ENCODE measurements at places on chromosomes 3 and 15.

GRCh38 chr3:100720426-100720825 is 11.1 kb downstream of the TFG start:
- no peak for DNase-seq

- no peak for DNase-seq
Observed at GRCh38 chr15:55494931-55495330, 13.1 kb downstream of the DNAAF4 start.

DNA sequence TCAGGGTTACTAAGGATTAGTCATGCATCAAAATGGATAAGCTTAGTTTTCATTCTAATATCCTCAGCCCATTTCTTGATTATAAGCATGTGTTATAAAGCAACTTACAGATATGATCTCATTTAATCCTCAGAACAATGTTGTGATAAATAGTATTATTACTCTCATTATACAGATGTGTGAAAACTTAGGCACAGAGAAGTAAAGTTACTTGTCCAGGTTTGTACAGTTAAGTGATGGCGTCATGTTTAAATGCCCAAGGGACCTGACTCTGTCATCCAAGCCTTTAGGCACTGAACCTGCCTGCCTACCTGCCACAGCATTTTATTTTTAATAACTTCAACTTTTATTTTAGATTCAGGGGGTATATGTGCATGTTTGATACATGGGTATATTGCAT is 472.9 kb upstream of the SEMA6D start:
- no peak for DNase-seq

DNA sequence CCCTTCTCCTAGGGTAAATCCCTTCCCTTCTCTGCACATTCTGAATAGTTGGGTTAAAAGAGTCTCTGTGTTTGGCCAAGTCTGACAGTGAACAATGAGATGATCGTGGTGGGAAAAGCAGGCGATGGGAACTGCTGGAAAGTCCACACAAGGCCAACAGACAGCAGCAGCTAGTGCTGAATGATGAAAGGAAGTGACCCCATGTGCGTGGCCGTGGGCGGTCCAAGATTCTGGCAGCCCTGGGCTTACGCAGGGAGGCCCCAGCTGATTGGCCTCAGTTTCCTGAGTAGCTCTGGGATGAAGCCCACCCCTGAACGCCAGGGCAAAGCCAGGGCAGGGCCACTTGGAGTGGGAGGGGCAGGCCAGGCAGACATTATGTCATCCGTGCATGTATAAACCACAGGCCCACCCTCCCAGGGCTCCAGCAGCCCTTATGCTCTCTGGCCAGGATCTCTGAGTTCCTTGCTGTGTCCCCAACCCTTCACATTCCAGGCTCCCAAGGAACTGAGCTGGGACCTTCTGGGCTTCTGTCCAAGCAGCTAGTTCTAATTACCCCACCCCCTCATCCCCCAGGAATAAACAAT is 57.8 kb downstream of the CDC25A start:
- peak; percentile 75 for DNase-seq

DNA sequence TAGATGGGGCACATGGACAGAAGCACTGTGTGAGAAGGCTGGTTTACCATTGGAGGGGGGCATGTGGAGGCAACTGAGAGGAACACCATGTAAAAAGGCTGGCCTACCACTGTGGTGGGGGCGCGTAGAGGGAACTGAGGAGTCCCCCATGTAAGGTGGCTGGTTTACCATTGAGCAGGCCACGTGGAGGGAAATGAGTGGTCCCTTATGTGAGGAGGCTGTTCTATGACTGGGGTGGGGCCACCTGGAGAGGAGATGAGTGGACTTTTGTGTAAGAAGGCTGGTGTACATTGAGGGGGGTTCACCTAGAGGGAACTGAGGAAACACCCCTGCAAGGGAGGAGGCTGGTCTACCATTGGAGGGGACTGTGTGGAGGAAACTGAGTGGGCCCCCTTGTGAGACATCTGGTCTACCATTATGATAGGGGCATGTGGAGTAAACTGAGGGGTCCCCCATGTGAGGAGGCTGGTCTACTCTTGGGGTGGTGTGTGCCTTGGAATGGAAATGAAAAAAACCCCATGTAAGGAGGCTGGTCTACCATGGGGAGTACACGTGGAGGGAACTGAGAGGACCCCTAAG is 156.9 kb downstream of the FBLN2 start:
- no peak for DNase-seq

DNA sequence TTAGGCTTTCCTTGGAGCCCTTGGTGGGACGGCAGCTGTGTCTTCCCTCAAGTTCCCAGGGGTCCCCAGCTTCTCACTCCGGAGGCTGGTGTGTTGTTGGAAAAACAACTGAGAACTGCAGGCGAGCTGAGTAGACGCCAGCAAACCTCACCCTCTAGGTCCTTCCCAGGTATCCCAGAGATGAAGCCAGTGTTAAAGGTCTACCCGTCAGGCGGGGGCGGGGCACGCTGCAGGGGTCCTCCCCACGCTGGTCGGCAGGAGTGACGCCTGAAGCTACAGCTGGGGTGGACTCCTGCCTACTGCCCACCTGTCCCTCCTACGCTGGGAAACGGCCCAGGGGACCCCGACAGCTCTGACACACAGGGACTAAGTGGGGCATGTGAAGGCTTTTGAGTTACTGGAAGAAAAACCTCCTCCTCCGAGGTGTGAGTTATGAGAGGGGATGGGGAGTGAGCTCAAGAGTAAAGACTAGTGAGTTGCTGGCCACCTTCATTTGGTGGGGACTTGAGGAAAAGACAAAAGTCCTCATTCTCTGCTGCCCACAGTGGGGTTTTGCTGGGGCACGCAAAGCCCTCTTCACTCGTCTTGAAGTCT is 32.2 kb upstream of the SNRPA1 start:
- no peak for DNase-seq

DNA sequence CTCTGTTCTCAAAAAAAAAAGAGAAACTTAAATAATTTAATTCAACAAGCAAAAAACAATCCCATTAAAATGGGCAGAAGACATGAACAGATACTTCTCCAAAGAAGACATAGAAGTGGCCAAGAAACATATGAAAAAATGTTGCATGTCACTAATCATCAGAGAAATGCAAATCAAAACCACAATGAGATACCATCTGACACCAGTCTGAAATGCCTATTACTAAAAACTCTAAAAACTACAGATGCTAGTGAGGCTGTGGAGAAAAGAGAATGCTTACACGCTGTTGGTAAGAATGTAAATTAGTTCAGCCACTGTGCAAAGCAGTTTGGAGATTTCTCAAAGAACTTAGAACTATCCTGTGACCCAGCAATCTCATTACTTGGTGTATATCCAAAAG is 382.9 kb downstream of the OTOL1 start:
- no peak for DNase-seq

- DNase-seq: no peak
Observed at GRCh38 chr3:160616311-160616710, 50.9 kb upstream of the KPNA4 start.

- DNase-seq: no peak
Observed at GRCh38 chr3:28218917-28219198, 22.6 kb upstream of the CMC1 start.

DNA sequence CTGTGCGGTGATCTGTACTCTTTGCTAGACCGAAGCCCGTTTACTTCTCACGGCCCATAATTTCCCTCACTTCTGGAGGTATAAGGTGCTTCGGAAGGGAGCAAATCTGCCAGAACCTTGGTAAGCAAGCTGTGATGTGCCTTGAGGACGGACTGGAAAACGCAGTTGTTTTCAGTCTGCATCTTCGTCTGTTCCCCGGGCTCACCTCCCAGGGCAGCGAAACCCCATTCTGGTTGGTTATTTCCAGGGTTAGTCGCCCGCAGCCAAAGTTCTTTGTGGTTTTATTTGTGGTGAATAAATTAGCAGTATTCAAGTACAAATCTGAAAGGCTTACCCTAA is 401 bp downstream of the RAMAC start:
- no peak for DNase-seq

GRCh38 chr3:16373341-16373946 is 108.4 kb downstream of the OXNAD1 start:
- DNase-seq: no peak

DNA sequence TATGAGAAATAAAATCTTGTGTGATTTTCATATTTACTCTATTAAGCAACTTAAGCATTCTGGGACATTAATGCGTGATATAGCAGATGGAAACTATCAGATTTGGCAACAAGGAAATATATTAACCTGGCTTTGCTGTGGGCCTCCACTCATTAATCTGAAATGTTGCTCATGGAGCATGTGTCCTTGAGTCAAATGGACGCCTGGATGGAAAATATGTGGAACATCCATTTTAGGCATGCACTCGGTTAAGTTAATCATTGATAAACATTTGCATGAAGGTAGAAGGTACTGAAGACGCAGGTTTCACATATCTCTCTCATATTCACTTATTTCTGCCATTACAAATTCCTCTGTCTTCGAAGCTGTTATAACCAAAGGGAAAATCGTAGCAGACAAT is 246.1 kb downstream of the NR2F2 start:
- DNase-seq: no peak

- peak; percentile 84 for DNase-seq
Observed at GRCh38 chr15:63094495-63094931, 27.1 kb upstream of the LACTB start.

GRCh38 chr3:188728371-188728896 is 443.3 kb upstream of the TPRG1 start:
- DNase-seq: no peak

GRCh38 chr3:194711913-194712312 is 26.2 kb downstream of the FAM43A start:
- peak; percentile 93 for DNase-seq

- no peak for DNase-seq
Observed at GRCh38 chr3:169295126-169295525, 368.4 kb downstream of the MECOM start.

DNA sequence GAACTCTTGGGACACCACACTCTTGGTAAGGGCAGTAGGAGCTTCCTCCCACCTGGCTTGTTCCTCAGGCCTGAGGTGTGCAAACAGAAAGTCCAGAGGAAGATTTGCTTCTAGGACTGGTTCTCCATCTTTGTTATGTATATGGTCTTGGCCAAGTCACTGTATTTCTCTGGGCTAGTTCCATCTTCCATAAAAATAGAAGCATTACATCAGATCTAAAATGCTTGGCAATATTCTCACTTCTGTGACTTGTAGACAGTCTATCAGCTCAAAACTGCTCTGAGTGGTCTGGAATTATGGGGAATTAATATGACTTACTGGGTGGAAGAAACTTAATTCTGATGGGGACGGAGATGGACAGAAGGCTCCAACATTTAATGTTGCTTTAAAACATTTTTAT is 55.2 kb downstream of the TMEM108 start:
- DNase-seq: no peak

DNA sequence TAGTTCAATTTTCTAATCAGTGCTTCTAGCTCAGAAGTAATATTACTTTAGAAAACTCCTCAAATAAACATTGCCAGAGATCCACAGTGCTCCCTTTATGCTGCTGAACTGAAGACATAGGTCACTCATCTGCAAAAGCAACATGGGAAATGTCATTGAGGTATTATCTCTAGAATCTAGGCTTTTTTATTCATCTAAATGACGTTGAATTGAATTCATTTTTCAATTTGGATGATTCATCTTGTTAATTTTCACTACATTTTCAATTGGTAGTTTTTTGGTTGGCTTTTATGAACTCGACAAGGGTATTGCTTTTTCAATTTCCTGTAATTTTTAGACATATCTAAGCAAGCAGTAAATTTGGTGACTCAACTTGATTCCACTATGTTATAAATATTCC is 275.4 kb downstream of the NFKBIZ start:
- no peak for DNase-seq

- no peak for DNase-seq
Observed at GRCh38 chr3:46958467-46959160, 17.9 kb downstream of the CCDC12 start.

- DNase-seq: no peak
Observed at GRCh38 chr3:141057946-141058800, 7.0 kb downstream of the SPSB4 start.

- no peak for DNase-seq
Observed at GRCh38 chr15:66622591-66623022, 56.8 kb upstream of the LCTL start.

GRCh38 chr3:151800431-151800830 is 13.5 kb upstream of the AADAC start:
- DNase-seq: no peak

DNA sequence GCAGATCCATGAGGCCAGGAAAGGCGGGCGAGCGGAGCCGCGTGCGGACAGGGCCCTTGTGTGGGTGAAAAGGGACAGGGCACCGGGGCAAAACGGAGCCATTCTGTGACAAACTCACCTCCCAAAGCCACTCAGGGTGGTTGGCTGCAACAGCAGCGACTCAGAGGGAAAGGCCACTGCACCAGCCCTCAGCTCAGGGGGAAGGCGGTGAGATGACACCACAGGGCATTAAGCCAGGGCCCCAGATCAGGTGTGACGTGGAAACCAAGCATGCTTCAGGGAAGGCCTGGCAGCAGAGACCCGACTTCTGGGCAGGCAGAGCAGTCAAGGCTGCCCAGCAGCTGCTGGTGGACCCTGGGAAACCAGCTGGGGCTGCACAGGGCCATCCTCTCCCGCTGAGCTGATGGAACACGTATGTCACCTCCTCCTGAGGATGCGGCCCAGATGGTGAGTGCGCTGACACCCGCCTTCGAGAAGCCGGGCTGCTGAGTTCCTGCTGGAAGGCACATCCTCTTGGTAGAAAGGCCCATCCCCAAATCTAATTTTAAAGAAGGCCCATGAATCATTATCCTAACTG is 82.3 kb downstream of the CHSY1 start:
- DNase-seq: peak; percentile 49

- DNase-seq: no peak
Observed at GRCh38 chr3:53842436-53843194, 3.6 kb downstream of the CHDH start.

GRCh38 chr3:124051636-124052035 is 59.7 kb upstream of the ROPN1 start:
- no peak for DNase-seq

- peak; percentile 80 for DNase-seq
Observed at GRCh38 chr3:100226712-100227429, 33.9 kb upstream of the TBC1D23 start.

DNA sequence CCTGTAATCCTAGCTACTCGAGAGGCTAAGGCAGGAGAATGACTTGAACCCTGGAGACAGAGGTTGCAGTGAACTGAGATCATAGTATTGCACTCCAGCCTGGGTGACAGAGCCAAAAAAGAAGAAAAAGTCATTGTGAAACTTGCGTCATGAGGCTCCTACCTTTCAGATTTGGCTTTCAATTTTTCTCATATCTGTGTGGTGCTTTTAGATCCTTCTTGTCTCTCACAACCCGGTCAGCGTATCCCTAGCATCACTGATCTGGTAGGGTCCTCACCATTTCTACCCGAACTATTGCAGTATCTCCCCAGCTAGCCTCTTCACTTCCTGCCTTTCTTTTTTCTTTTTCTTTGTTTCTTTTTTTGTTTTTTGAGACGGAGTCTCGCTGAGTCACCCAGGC is 21.6 kb upstream of the GCNT3 start:
- DNase-seq: no peak

- DNase-seq: no peak
Observed at GRCh38 chr3:156819842-156820691, 6.1 kb upstream of the LEKR1 start.

GRCh38 chr3:152172460-152172859 is 96.3 kb upstream of the MBNL1 start:
- DNase-seq: peak; percentile 26

GRCh38 chr3:71201939-71202338 is 381.6 kb downstream of the FOXP1 start:
- DNase-seq: peak; percentile 8
